Cardiac septum (tissue), 1 donor: ENCODE measurements at places on chromosomes 11 and 22. TPM values are rescaled to one million over a fixed set of nuclear protein-coding genes. Genes with fewer than 3 reads are reported as not detected.

The CTSW gene
- 0.83 TPM for total RNA-seq

The HBG1 gene
- not detected for total RNA-seq

The MN1 gene
- total RNA-seq, result 6.4 TPM

DNA sequence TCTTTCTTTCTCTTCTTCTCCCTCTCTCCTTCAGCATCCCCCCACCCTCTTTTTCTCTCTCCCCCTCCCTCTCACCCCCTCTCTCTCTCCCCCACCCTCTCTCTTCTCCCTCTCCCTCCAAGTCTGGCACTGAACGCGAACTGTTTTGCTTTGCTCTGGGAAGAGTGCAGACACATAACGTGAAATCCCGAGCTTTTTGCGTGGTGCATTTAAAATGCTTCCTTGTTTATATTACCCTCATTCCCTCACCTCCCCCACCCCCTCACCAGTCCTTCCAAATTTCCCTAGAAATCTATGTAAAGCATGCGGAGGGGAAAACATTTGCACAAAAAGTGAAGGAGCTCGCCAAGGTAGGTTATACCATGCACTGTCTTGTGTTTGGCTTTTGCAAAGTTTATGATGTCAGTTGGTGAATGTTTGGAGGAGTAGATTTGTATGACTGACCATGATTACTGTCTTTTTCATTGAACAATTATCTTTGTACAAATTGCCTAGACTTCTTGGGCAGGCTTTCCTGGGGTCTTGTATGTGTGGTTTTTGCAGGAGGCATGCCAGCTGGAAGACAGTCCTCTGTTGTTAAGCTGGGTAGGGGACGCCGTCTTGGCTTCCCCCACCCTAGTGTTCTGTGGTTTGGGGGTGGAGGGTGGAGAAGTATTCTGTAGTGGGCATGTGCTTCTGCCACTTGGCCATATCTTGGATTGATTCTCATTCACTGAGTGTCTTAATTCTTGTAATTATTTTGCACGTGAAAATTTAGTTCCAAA is 123.7 kb upstream of the HSD17B12 start:
- no peak for DNase-seq

- no peak for DNase-seq
These were observed 7.3 kb downstream of the LMO2 start for GRCh38 chr11:33884601-33885000.

DNA sequence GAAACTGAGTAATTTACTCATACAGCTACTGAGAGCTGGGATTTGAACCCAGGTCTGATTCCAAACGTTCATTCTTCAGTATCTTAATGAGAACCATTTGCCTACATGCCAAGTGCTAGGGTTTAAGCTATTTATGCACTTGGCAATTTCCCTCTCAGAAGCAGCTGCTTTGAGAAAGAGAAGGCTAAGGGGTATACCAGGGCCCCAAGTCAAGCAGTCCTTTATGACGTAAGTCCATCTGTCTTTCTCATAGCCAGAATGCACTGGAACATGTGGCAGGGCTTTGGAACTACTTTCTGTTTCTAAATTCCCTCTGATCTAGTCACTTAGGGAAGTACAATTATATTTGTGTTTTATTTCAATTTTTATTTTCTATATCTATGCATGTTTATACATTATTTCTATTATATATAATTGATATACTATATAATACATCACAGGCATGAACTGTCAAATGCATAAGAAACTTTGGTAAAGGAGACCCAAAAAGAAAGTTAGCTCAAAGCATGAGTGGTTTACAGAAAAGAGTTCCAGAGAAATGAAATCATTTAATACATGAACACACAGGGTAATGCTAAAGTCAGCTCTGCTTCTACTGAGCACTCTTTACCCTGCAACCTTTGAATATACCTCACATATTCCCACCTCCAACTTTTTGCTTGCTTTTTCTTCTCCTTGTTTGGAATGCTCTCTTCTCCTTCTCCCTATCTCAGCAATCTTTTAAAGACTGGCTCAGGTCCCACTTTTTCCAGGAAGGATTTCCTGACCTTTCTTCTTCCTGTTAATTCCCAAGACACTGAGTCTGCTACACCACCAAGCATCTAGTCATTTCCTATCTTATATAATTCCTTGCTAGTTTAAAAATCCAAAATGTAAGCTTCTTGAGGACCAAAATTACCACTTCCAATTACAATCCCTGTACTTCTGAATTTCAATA is 80.5 kb upstream of the GDPD4 start:
- no peak for DNase-seq
